ENCODE measurements at places on chromosomes 5 and 9.
A peak's percentile ranks its signal among the peaks of the same experiment; 100 is the strongest.

DNA sequence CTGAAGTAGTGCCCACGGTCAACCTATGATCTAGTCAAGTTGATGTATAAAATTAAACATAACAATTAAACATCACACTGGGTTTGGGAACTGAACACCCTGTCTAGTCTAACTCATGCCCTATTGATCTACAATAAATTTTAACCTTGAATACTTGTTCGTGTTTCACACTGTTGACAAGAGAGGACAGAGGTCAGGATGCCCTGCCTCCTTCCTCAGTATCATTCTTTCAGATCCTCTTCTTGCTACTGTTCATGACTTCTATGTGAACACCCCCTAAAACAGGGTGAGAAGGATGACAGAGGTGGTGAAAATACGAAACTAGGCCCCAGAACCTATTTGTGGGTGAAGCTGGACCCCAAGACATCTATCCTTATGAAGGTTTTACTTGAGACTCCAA is 8.1 kb upstream of the MAT2B start:
- no peak for DNase-seq

DNA sequence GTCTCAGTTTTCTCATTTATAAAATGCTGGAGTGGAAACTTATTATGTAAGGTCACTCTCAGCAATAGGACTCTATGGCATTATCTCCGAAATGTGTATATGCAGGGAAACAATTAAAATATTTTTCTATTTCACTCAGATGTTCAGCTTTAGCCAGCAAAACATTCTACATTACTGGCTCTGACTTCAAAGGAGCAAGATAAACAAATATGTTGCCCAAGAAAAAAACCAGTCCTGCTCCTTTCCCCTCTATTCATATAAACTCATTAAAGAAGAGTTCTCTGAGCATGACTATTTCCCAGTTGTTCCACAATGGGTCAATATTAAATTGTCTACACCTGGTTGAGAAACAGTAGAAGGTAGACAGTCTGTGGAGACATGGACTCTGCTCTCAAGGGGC is 155.0 kb downstream of the NPR3 start:
- no peak for DNase-seq

- DNase-seq = peak; percentile 96
Measured at GRCh38 chr9:91193658-91194391, 167.9 kb downstream of the AUH start.

GRCh38 chr5:139046551-139046950 is 151.6 kb downstream of the SIL1 start:
- DNase-seq = no peak

GRCh38 chr9:84969084-84969483 is 299.6 kb downstream of the NTRK2 start:
- DNase-seq = no peak

DNA sequence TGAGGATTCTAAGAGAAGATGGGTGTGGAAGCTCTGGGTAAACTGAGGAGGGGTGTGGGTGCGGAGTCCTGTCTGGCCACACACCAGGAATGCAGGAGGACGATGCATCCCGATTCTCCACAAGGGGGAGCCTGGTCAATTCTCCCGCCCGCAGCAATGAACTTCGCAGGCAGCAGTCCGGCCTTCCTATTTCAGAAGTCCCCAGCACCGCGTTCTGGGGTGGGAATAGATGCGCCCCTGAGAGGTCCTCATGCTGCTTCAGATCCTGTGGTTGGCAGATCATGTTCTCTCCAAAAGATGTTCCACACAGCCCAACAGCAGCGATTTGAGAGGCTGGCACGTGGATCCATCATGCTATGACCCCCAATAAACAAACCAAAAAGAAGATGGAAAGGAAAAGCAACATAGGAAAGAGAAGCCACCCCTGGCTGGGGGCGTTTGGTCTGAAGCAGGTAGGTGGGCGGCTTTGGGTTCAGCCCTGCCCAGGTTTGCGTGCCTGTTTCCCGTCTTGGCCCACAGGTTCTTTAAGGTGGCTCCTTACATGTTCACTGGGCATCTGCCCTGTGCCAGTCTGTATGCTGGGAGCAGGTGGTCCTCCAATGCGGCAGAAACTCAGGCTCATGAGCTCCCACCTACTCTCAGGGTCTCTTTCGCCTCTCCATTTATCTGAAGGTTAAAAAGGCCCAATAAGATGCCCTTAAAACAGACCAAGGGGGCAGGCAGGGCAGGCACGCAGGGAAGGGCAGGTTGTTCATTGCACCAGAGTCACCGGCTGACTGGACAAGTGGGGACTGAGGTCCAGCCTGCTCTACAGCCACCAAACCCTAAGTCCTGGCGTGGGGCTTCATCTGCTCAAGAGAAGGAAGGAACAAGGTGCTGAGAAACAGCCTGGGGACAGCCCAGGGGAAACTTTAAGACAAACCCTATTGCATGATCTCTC is 171.6 kb downstream of the PAX5 start:
- no peak for DNase-seq

DNA sequence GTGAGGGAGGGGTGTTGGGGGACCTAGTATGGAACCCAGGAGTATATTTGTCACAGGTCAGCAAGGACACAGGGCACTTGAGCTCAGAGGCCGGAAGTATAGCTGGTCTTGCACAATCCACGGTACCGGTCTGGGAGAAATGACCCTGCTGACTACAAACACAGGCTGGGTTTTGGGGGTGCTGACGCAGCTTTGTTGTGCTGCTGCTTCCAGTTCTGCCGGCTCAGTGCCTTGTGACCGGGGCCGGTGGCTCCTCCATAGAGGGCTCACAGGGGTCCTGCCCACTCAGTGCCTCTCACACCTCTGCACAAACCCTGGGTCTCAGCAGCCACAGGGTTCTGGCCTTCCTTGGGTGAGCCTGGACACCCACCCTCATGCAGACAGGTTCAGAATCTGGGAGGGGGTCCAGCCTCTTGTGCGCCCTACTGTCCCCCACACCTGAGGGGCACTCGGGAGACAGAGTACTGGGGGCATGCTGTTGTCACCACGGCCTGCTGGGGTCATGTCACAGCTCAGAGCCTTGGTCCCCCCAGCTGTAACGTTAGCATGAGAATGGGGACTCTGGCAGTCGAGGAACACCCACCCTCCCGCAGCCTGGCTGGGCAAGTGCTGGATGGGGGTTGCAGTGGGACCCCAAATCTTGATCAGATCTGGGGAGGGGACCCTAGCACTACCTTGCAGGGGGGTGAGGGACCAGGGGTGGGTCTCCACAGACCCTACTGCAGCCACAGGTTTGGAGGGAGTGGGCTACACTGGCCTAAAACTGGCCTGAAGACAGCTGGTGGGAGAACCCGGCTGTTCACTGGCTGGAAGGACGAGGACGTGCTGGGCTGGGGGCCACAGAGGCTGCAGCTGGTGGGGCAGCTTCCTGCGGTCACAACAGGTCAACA is 17.7 kb downstream of the NINJ1 start:
- DNase-seq = peak; percentile 61

DNA sequence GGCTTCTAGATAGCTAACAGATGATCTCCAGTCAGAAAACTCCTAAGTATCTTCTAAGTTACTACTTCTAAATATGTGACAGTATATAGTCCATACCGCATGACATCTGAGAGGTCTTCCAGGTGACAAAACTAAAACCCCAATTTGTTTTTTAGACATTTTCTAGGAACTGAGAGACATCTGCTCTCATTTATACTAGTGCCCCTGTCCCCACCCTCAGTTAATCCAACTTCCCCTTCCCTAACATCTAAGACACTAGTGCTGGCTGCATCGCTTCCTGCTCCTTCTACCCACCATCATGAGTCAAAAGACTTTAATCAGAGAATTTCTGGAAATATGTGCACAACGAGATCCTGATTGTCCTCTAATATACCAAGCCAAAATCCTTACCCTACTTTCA is 37.9 kb downstream of the FBXW11 start:
- DNase-seq = no peak

GRCh38 chr5:160693831-160694465 is 158.1 kb downstream of the ATP10B start:
- no peak for DNase-seq

- DNase-seq = no peak
Measured at GRCh38 chr9:124697326-124698200, 73.5 kb downstream of the NR6A1 start.

DNA sequence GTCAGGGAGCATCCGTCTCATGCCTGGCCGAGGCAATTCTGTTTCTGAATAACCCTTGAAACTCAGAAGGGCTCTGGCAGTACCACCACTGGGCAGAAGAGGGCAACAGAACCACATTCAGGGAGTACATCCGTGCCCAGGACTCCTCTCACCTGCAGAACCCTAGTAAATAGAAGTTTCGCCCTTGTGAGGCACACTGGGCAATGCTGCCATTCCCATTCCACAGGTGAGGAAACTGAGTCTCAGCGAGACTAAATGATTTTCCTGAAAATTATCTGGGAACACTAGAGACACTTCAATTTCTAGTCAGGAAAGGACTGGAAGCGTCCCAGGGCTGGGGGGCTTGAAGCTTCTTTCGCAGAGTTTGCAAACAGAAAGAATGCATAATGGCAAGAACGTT is 74.7 kb downstream of the FGF1 start:
- peak; percentile 58 for DNase-seq

GRCh38 chr9:4973246-4973645 is 11.8 kb upstream of the JAK2 start:
- DNase-seq = no peak

DNA sequence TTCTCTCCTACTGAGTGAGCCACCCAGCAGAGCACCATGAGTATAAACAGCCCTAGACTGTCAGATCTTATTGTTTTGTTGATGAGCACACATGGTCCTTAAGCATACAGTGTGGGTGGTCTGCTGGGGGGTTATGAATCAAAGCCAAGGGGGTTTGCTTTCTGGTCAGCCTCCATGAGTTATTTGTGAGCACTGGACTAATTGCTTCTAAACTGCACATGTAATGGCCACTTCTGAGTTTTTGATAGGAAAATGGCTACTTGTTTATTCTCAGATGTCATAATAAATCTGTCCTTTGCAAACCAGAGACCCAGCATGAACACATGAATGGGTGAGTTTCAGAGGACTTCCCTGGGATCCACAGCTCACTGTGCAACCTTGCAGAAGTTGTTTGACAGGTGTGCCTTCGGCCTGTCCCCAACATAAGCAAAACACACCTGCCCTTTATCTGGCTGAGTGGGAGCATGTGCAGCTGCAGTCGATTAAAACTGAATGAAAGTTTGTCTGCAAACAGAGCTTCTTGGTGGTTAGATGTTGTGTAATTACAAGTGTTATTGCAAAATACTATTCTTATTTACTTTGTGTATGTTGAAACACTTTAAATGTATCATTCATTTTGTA is 35.9 kb downstream of the MAMDC2 start:
- peak; percentile 12 for DNase-seq
